ENCODE measurements at places on chromosomes 13 and 19. TPM values are rescaled to one million over a fixed set of nuclear protein-coding genes. Genes with fewer than 3 reads are reported as not detected.

The OBI1 gene
- 11.9 TPM for total RNA-seq

DNA sequence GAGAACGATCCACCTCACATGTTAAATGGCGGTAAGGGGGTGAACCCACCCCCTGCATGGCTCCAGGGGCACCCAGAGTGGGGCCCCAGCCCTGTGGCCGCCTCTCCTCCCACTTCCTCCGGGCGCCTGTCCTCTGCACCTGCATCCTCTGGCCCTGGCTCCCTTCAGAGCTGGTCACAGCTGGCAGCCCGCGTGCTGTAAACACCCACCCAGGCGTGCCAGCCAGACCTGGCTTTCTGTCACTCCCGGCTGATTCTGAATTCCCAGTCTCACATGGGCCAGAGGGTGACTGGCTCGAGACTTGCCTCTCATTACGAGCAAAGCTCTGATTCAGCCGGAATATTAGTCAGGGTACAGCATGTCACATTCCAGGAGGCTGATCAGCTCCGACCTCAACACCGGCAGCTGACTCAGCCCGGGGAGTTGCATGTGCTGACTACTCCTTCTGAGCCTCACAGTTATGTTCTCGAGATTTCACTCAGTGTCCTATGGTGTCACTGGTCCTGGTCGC, 75.1 kb downstream of the GNG7 start:
- no peak overlapping the region for H3K4me3 ChIP-seq
- no peaks in the 10 kb centered on the region for H3K27me3 ChIP-seq
- H3K27ac ChIP-seq, result peak overlapping the region; percentile 50
- peaks cover 9% of the 10 kb centered on the region for H3K4me1 ChIP-seq
- H3K36me3 ChIP-seq, result no peaks in the 10 kb centered on the region
- DNase-seq, result peak; percentile 64

The CHAMP1 gene
- 16.0 TPM for total RNA-seq

- no peaks in the 10 kb centered on the region for H3K4me1 ChIP-seq
- no peaks in the 10 kb centered on the region for H3K27me3 ChIP-seq
- no peaks in the 10 kb centered on the region for H3K36me3 ChIP-seq
Measured at GRCh38 chr19:1389033-1389940, 5.6 kb downstream of the NDUFS7 start.

DNA sequence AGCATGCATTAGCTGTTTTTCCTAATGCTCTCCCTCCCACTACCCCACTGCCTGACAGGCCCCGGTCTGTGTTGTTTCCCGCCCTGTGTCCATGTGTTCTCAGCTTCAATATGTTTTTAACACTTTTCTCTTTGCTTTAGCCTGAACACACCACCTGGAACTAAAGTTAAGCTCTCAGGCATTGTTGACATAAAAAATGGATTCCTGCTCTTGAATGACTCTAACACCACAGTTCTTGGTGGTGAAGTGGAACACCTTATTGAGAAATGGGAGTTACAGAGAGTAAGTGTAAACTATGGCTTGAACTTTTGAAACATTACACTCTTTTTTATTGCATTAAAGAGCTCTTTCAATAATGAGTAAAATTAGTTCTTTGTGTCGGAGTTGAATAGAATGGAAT, 70.1 kb downstream of the TDRD3 start:
- H3K4me1 ChIP-seq, result no peaks in the 10 kb centered on the region
- H3K36me3 ChIP-seq, result no peaks in the 10 kb centered on the region
- no peaks in the 10 kb centered on the region for H3K27me3 ChIP-seq
- no peak overlapping the region for H3K27ac ChIP-seq

GRCh38 chr13:30673669-30674521, 56.2 kb downstream of the USPL1 start:
- no peaks in the 10 kb centered on the region for H3K27me3 ChIP-seq
- H3K4me1 ChIP-seq, result peaks cover 8% of the 10 kb centered on the region
- H3K4me3 ChIP-seq, result peak overlapping the region; percentile 60

DNA sequence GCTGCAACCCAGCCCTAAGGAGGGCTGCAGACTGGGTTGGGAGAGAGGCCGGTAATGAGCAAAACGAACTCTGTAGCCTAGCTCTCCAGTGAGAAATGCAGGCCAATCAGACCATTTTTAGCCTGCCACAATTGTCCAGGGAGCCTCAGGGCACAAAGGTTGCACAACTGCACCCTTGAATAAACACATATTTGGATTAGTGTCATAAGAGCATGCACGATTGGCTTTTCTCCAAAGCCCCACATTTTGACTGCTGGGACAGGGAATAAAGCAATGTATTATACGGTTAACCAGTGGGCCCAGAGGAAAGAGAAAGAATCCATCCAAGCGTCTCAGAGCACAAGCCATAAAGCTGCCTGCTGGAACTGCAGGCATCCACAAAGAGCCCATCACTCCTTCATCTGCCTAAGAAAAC, 729.4 kb upstream of the SGCG start:
- DNase-seq, result no peak
- no peak overlapping the region for H3K4me3 ChIP-seq
- H3K27me3 ChIP-seq, result 0 out of 2 replicates have a peak, but pooled peaks cover 4% of the 10 kb centered on the region
- no peak overlapping the region for H3K27ac ChIP-seq

GRCh38 chr19:56477429-56478338, 539 bp upstream of the ZNF667 start:
- peaks cover 43% of the 10 kb centered on the region for H3K27me3 ChIP-seq
- no peaks in the 10 kb centered on the region for H3K36me3 ChIP-seq
- no peak for DNase-seq
- H3K27ac ChIP-seq, result no peak overlapping the region
- no peaks in the 10 kb centered on the region for H3K4me1 ChIP-seq
- H3K4me3 ChIP-seq, result no peak overlapping the region

The EMP3 gene
- 29.0 TPM for total RNA-seq

GRCh38 chr19:3821156-3821555, 35.0 kb upstream of the MATK start:
- no peak overlapping the region for H3K4me3 ChIP-seq
- no peaks in the 10 kb centered on the region for H3K36me3 ChIP-seq
- no peak overlapping the region for H3K27ac ChIP-seq
- H3K4me1 ChIP-seq, result no peaks in the 10 kb centered on the region
- no peak for DNase-seq

DNA sequence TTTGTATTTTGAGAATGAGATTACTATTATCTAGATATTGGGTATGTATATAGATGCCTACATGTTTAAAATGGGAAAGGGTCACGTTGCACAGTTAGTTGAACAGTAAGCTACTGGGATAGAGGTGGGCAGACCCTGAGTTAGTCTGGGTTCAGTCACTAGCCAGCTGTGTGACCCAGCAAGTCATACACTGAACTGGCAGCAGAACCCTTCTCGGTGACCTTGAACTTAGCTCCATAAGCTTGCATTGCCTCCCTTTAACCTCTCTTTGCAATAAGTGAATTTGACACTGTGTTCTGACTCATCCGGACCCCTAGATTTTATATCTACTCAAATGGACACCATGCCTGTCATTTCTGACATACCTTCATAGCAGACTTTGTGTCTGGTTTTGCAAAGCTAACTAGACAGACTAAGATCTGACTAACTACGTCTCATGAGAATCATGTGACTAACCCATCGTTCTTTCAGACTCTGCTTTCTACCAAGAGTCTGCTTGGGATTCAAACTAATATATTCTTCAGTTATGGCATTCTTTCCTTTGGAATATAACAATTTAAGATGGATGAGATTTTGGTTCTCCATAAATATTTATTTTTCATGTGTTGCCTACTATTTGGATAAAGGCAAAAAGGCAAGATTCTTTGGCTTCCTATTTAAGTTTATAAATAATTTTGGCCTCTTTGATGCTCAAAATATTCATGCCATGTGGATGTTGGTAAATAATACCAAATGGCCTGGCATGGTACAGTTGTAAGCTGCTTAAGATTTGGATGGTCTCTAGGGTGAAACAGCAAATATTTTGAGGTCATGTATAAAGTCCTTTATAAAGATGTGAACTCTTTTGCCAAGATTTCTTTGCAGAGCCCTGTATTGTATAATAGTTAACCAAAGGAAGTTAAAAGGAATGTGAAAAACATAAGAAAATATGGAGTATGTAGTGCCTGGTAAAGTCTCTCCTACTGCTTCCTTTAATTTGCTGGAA, 159.3 kb downstream of the ITGBL1 start:
- H3K36me3 ChIP-seq, result 0 out of 2 replicates have a peak, but pooled peaks cover 6% of the 10 kb centered on the region
- H3K27me3 ChIP-seq, result no peaks in the 10 kb centered on the region
- H3K4me1 ChIP-seq, result no peaks in the 10 kb centered on the region

DNA sequence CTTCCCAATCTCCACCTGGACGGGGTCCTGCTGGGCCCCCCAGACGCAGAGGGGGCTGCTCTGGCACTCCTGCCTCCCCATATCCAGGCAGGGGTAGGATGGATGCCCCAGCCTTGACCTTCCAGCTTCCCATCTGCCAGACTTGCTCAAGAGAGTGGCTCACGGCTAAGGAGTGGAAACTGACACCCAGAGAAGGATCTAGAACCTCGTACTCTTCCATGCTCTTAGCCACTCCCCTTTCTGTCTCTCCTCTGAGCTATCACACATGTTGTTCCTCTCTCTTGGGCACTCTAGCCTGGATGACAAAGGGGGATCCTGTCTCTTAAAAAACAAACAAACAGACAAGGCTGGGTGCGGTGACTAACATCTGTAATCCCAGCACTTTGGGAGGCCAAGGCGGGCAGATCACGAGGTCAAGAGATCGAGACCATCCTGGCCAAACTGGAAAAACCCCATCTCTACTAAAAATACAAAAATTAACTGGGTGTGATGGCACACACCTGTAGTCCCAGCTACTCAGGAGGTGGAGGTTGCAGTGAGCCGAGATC, 12.2 kb upstream of the FUT5 start:
- no peak overlapping the region for H3K27ac ChIP-seq
- H3K4me1 ChIP-seq, result no peaks in the 10 kb centered on the region

The CD79A gene
- 0.33 TPM for total RNA-seq

The ZNF579 gene
- total RNA-seq, result 49.0 TPM

- no peaks in the 10 kb centered on the region for H3K27me3 ChIP-seq
- DNase-seq, result no peak
- H3K36me3 ChIP-seq, result peaks cover 78% of the 10 kb centered on the region
- H3K27ac ChIP-seq, result no peak overlapping the region
Measured at GRCh38 chr19:53068834-53069233, 24.3 kb downstream of the ERVV-2 start.

GRCh38 chr19:10817291-10818038, 18.5 kb downstream of the TMED1 start:
- DNase-seq, result no peak
- 0 out of 2 replicates have a peak, but pooled peaks cover 5% of the 10 kb centered on the region for H3K36me3 ChIP-seq
- no peak overlapping the region for H3K27ac ChIP-seq
- H3K4me1 ChIP-seq, result no peaks in the 10 kb centered on the region

GRCh38 chr19:45568732-45569131, 15.9 kb downstream of the OPA3 start:
- no peaks in the 10 kb centered on the region for H3K27me3 ChIP-seq
- H3K36me3 ChIP-seq, result no peaks in the 10 kb centered on the region
- peak overlapping the region; percentile 75 for H3K27ac ChIP-seq
- H3K4me3 ChIP-seq, result no peak overlapping the region
- DNase-seq, result no peak
- H3K4me1 ChIP-seq, result peaks cover 36% of the 10 kb centered on the region

DNA sequence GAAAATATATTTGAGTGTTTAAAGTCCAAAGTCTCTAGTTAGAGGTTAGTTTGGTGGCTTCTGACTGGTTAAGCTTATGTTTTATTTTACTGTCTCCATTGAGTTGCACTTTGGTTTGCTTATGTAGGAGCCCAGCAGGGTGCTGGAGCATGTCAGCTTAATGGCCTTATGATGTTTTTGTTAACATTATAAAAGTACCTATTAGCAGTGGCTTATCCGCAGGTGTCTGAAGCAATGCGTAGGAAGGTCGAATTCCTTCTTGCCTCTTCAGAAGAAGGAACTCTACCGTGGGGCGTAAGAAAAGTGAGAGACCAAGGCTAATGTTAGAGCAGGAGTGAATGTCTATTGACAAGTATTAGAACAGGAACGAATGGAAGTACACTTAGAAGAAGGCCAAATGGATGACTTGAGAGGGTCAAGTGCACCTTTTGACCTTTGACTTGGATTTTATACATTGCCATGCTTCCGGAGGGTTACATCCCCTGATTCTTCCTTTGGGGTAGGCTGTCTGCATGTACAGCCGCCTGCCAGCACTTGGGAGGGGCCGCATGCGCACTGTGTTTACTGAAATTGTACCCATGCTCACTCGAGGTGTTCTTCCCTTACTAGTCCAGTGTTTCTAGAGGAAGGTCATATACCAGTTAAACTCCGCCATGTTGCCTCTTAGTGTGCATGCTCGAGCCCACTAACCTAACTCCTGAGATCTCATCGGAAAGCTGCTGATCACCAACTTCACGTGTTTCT, 793.9 kb upstream of the PCDH9 start:
- no peaks in the 10 kb centered on the region for H3K27me3 ChIP-seq
- DNase-seq, result no peak
- H3K4me1 ChIP-seq, result no peaks in the 10 kb centered on the region
- no peak overlapping the region for H3K27ac ChIP-seq

DNA sequence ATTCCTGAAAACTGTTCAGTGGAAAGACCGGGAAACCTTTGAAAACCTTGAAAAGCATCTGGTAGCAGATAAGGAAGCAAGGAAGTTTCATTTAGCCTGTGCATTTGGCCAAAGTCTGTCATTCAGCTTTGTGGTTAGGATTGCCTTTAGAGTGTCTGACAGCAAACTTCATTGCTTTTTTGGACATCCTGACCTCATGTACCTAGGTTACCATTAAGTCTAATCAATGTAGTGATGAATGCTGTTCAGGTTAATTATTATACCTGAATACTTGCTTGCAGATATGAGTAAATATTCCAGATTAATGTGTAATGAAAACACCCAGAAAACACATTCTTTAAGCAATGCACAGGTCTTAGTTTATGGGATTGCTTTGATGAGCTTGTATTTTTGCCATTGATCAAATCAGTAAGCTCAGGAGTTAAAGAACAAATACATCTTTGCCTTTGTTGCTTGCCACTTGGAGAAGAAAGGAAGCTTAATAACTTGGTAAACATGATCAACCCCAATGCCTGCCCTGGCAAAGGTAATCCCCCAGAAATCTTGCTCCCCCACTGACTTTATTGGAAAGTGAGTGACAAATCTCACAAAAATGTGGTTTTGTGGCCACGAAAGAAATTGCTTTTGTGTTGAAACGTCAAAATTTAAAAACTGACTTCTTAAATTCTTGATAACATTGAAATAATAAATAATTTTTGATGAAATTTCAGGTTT, 87.4 kb downstream of the SLC15A1 start:
- no peaks in the 10 kb centered on the region for H3K36me3 ChIP-seq
- no peak overlapping the region for H3K4me3 ChIP-seq
- DNase-seq, result peak; percentile 80
- no peaks in the 10 kb centered on the region for H3K27me3 ChIP-seq

GRCh38 chr19:47447470-47448359, 24.0 kb downstream of the SLC8A2 start:
- no peak overlapping the region for H3K27ac ChIP-seq
- no peak overlapping the region for H3K4me3 ChIP-seq
- H3K36me3 ChIP-seq, result no peaks in the 10 kb centered on the region
- H3K4me1 ChIP-seq, result no peaks in the 10 kb centered on the region
- peaks cover 79% of the 10 kb centered on the region for H3K27me3 ChIP-seq
- DNase-seq, result peak; percentile 35

- H3K4me3 ChIP-seq, result no peak overlapping the region
- no peak for DNase-seq
- H3K36me3 ChIP-seq, result no peaks in the 10 kb centered on the region
- peaks cover 52% of the 10 kb centered on the region for H3K27me3 ChIP-seq
- H3K4me1 ChIP-seq, result no peaks in the 10 kb centered on the region
- H3K27ac ChIP-seq, result no peak overlapping the region
Measured at GRCh38 chr13:112634102-112634501, 46.1 kb upstream of the TUBGCP3 start.

The PDCD5 gene
- total RNA-seq, result 127 TPM

Data from PC-9 (cell line).